ENCODE measurements at places on chromosomes 12 and 14. TPM values are rescaled to one million over a fixed set of nuclear protein-coding genes. Genes with fewer than 3 reads are reported as not detected.

ABCC9 gene
- total RNA-seq, result not detected

PLBD1 gene
- 1.0 TPM for total RNA-seq

NGB gene
- total RNA-seq, result not detected

TTC5 gene
- 14.4 TPM for total RNA-seq

SCN8A gene
- total RNA-seq, result 0.38 TPM

MGP gene
- total RNA-seq, result 328 TPM

DNAI7 gene
- total RNA-seq, result under 0.01 TPM

TROAP gene
- 9.6 TPM for total RNA-seq

GPRC5D gene
- not detected for total RNA-seq

MIPOL1 gene
- 4.3 TPM for total RNA-seq
